Kidney (tissue), 22 donors: ENCODE measurements at places on chromosomes 2 and 18. TPM values are rescaled to one million over a fixed set of nuclear protein-coding genes. Genes with fewer than 3 reads are reported as not detected.

The CCDC85A gene
- total RNA-seq: 2.1 TPM

The TEX44 gene
- not detected for total RNA-seq

The CRYBA2 gene
- total RNA-seq: not detected

The NT5DC4 gene
- not detected for total RNA-seq

The ICOS gene
- total RNA-seq: 0.85 TPM

The ZNF519 gene
- 6.6 TPM for total RNA-seq

The TIA1 gene
- total RNA-seq: 97.6 TPM

The DOK6 gene
- 3.8 TPM for total RNA-seq

The ABCG8 gene
- 0.13 TPM for total RNA-seq

The RAPH1 gene
- 90.7 TPM for total RNA-seq

The GRB14 gene
- 41.7 TPM for total RNA-seq

The NGEF gene
- total RNA-seq: 4.8 TPM

GRCh38 chr2:218663901-218664300, 4.4 kb downstream of the BCS1L start:
- H3K27ac ChIP-seq: no peak overlapping the region
- DNase-seq: no peak
- no peak overlapping the region for H3K4me3 ChIP-seq
- H3K27me3 ChIP-seq: no peaks in the 10 kb centered on the region
- peaks cover 6% of the 10 kb centered on the region for H3K4me1 ChIP-seq
- peaks cover 66% of the 10 kb centered on the region for H3K36me3 ChIP-seq

DNA sequence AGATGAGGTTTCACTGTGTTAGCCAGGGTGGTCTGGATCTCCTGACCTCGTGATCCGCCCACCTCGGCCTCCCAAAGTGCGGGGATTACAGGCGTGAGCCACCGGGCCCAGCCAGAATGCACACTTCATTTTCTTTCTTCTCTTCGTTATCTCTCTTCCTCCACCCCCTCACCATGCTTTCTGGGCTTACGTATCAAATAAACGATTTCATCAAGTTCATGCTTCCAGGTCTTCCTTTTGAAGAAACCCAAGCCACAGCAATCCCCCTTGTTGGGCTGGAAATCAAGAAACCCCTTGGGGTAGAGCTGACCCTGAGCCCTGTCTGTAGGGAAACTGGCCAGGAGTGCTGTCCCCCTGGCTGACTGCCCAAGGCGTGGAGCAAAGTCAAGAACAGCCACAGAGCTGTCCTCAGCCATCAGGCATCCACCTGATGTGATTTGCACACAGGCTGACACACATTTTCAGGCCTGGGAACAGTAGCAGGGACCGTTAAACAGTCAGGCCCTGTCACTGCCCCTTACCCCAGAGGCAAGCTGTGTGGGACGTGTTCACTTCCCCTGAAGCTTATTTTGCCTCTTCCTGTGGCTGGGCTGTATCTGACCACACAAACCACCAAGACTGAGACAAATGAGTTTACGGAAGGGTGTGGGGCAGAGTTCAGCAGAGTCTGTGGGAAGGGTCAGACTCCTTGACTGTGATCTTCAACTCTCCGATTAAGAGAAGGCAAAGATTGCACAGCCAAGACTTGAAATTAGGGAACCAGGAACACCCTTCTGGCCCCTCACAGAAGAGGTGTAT, 15.1 kb upstream of the NMUR1 start:
- peak overlapping the region; percentile 19 for H3K27ac ChIP-seq
- H3K27me3 ChIP-seq: no peaks in the 10 kb centered on the region
- H3K4me1 ChIP-seq: peaks cover 5% of the 10 kb centered on the region
- H3K4me3 ChIP-seq: no peak overlapping the region

- H3K27me3 ChIP-seq: no peaks in the 10 kb centered on the region
- H3K36me3 ChIP-seq: no peaks in the 10 kb centered on the region
- H3K4me1 ChIP-seq: no peaks in the 10 kb centered on the region
- no peak for DNase-seq
Observed at GRCh38 chr2:109423556-109424359, 190.0 kb downstream of the SEPTIN10 start.

- DNase-seq: no peak
- no peak overlapping the region for H3K4me3 ChIP-seq
- H3K36me3 ChIP-seq: peaks cover 23% of the 10 kb centered on the region
- no peaks in the 10 kb centered on the region for H3K27me3 ChIP-seq
- no peaks in the 10 kb centered on the region for H3K4me1 ChIP-seq
Observed at GRCh38 chr2:60764736-60765534, 8.9 kb downstream of the PAPOLG start.

DNA sequence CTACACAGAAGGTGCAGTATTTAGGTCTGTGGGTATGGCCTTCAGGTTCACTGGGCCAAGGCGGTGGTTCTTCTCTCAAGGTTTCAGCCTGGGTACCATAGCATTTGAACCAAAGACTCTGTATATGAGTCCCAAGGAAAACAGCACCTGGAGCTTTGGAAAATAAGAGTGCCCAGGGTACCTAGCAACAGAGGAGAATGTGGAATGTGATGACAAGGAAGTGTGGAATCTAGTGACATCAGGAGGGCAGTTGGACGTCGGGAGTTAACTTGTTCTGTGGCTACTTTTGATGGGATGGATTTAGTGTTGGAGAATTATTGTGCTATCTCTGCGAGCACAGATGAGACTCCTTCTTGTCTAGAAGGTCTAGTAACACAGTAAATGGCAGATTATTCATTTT, 201.2 kb downstream of the NOL4 start:
- H3K27me3 ChIP-seq: no peaks in the 10 kb centered on the region
- no peaks in the 10 kb centered on the region for H3K36me3 ChIP-seq
- peak; percentile 10 for DNase-seq
- no peak overlapping the region for H3K27ac ChIP-seq
- no peak overlapping the region for H3K4me3 ChIP-seq

DNA sequence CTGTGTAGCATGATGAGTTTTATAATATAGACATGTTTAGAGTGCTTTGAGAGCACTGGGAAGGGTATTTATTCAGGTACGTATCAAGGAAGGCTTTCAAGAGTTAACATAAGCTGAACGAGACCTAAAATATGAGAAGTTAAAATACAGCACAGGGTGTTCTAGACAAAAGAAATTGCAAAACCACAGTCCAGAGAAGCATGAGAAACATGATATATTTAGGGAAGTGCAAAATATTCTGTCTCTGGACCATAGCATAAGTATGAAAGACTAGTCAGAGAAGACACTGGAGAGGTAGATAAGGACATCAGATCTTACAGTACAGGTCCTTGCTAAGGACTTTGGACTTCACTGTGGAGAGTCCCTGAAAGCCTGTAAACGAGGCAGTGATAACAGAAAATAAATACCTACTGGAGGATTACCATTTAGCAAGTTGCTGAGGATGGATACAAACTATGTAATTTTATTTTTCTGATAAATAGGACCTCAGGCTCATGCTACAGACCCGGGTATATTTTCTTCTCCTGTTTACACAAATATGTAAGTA, 43.7 kb downstream of the FSIP2 start:
- no peaks in the 10 kb centered on the region for H3K36me3 ChIP-seq
- H3K4me1 ChIP-seq: no peaks in the 10 kb centered on the region
- H3K27me3 ChIP-seq: no peaks in the 10 kb centered on the region
- no peak for DNase-seq
- H3K27ac ChIP-seq: no peak overlapping the region

GRCh38 chr18:48206887-48207286, 202.3 kb downstream of the ZBTB7C start:
- no peaks in the 10 kb centered on the region for H3K4me1 ChIP-seq
- DNase-seq: no peak
- no peak overlapping the region for H3K4me3 ChIP-seq
- no peaks in the 10 kb centered on the region for H3K27me3 ChIP-seq

DNA sequence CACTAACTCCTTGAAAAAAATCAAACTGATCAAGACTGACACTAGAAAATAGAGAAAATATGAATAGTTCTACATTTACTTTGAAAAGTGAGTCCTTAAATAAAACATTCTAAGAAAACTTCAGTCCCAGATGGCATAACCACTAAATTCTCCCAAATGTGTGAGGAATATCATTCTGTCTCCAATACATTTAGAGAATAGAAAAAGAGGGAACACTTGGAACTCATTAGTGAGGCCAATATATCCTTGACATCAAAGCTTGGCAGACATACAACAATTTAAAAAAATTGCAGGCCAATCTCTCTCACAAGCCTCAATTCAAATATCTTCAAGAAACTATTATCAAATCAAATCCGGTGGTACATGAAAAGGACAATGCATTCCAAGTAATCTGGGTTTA, 79.3 kb upstream of the TMEM247 start:
- no peak overlapping the region for H3K27ac ChIP-seq
- no peaks in the 10 kb centered on the region for H3K4me1 ChIP-seq
- H3K4me3 ChIP-seq: no peak overlapping the region
- no peaks in the 10 kb centered on the region for H3K27me3 ChIP-seq
- H3K36me3 ChIP-seq: no peaks in the 10 kb centered on the region

DNA sequence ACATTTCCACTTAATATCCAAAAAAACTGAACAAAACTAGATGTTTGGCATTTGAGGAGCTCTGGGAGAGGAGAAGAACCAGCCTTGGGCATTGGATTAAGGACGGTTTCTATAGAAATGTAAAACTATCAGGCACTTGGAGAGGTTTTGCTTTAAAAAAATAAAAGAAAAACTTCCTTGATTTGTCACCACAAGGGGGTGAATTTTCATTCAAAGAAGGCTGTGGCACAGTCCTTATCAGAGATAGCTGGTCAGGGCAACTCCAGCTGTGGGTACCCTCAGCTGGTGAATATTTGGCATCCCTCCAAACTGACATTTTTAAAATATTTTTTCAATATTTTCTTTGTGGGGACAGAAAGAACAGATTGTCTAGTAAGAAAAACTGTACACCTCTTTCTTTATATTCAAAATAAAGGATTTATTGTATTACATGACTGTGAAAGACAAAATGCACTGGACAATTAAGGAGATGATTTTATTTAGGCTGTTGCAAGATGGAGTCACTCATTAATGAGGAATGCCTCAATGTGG, 46.1 kb upstream of the TBC1D8 start:
- H3K36me3 ChIP-seq: no peaks in the 10 kb centered on the region
- H3K4me3 ChIP-seq: no peak overlapping the region
- DNase-seq: no peak
- no peaks in the 10 kb centered on the region for H3K4me1 ChIP-seq

- DNase-seq: peak; percentile 73
- no peak overlapping the region for H3K27ac ChIP-seq
- no peaks in the 10 kb centered on the region for H3K27me3 ChIP-seq
- no peaks in the 10 kb centered on the region for H3K4me1 ChIP-seq
- no peaks in the 10 kb centered on the region for H3K36me3 ChIP-seq
- no peak overlapping the region for H3K4me3 ChIP-seq
Observed at GRCh38 chr2:74334931-74335333, 8.3 kb downstream of the SLC4A5 start.

DNA sequence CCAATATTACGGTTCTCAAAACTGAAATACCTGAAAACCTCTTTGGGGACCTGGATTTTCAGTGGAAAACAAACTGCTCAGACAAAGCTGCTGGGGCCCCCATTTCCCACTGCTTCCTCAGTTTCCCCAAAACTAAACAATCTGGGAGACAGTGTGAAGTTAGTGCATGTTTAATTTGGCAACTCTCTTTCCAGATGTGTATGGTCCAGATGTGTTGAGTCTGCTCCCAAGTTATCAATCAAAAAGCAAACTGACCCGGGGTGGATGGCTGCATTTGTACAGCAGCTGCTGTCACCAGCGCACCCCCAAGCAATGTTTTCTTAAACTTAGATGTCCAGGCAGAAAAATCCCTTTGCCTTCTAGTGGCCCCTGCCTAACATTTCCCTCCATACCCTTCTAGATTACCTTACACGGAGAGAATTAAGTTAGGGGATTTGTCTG, 136.9 kb downstream of the COPS8 start:
- no peaks in the 10 kb centered on the region for H3K4me1 ChIP-seq
- H3K4me3 ChIP-seq: no peak overlapping the region
- no peaks in the 10 kb centered on the region for H3K27me3 ChIP-seq
- DNase-seq: no peak

- no peaks in the 10 kb centered on the region for H3K27me3 ChIP-seq
- H3K4me1 ChIP-seq: no peaks in the 10 kb centered on the region
- no peak for DNase-seq
- H3K36me3 ChIP-seq: no peaks in the 10 kb centered on the region
Observed at GRCh38 chr2:23273786-23274185, 111.2 kb upstream of the KLHL29 start.

- no peak overlapping the region for H3K4me3 ChIP-seq
- H3K27ac ChIP-seq: no peak overlapping the region
- no peaks in the 10 kb centered on the region for H3K4me1 ChIP-seq
- no peak for DNase-seq
- H3K36me3 ChIP-seq: no peaks in the 10 kb centered on the region
Observed at GRCh38 chr18:37408676-37409265, 156.8 kb downstream of the CELF4 start.

GRCh38 chr18:7609617-7610016, 42.5 kb downstream of the PTPRM start:
- H3K36me3 ChIP-seq: no peaks in the 10 kb centered on the region
- H3K4me1 ChIP-seq: peaks cover 4% of the 10 kb centered on the region
- no peaks in the 10 kb centered on the region for H3K27me3 ChIP-seq
- H3K4me3 ChIP-seq: no peak overlapping the region
- no peak for DNase-seq
- H3K27ac ChIP-seq: no peak overlapping the region

GRCh38 chr18:78246050-78246449, 733.6 kb upstream of the SALL3 start:
- DNase-seq: peak; percentile 53
- no peaks in the 10 kb centered on the region for H3K4me1 ChIP-seq
- no peak overlapping the region for H3K4me3 ChIP-seq
- no peaks in the 10 kb centered on the region for H3K27me3 ChIP-seq
- no peaks in the 10 kb centered on the region for H3K36me3 ChIP-seq
- H3K27ac ChIP-seq: no peak overlapping the region

- H3K36me3 ChIP-seq: no peaks in the 10 kb centered on the region
- H3K27ac ChIP-seq: no peak overlapping the region
- H3K4me3 ChIP-seq: no peak overlapping the region
- no peak for DNase-seq
Observed at GRCh38 chr2:208172125-208172524, 8.7 kb upstream of the CRYGA start.

- H3K4me3 ChIP-seq: no peak overlapping the region
- no peak overlapping the region for H3K27ac ChIP-seq
- no peaks in the 10 kb centered on the region for H3K4me1 ChIP-seq
- DNase-seq: no peak
Observed at GRCh38 chr18:47993409-47993808, 63.0 kb upstream of the SMAD2 start.
